Colonic mucosa (tissue), 4 donors: ENCODE measurements at places on chromosomes 12 and 14. TPM values are rescaled to one million over a fixed set of nuclear protein-coding genes. Genes with fewer than 3 reads are reported as not detected.

The TRHDE gene
- 0.57 TPM for total RNA-seq

The NTS gene
- total RNA-seq, result 0.32 TPM

The FRS2 gene
- 22.4 TPM for total RNA-seq

The CD163 gene
- 14.4 TPM for total RNA-seq

The AJUBA gene
- total RNA-seq, result 4.1 TPM

The GRIP1 gene
- 3.7 TPM for total RNA-seq

GRCh38 chr12:25957793-25958427 is 572 bp upstream of the RASSF8 start:
- no peak for DNase-seq

DNA sequence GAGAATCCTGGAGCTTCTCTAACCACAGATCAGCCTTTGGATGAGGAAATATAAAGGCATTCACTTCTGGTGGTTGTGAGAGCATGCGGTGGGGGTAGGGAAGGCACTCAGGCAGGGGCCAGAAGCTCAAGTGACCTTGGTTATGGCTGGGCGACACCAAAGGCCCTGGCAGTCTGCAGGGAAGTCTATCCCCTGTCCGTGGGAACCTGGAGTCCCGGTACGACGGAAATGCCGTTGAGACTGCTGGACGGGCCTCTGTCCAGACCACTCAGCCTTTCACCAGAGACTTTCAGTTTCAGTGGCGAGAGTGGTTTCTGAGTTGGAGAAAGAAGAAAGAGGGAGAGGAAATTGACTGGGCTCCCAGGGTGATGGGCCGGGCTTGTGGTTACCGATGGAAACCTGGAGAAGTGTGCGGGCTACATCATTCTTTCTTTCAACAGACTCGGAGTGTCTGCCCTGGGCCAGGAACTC is 20.9 kb downstream of the ISCA2 start:
- DNase-seq, result no peak

- peak; percentile 22 for DNase-seq
Measured at GRCh38 chr14:54568821-54569595, 2.1 kb downstream of the SAMD4A start.

DNA sequence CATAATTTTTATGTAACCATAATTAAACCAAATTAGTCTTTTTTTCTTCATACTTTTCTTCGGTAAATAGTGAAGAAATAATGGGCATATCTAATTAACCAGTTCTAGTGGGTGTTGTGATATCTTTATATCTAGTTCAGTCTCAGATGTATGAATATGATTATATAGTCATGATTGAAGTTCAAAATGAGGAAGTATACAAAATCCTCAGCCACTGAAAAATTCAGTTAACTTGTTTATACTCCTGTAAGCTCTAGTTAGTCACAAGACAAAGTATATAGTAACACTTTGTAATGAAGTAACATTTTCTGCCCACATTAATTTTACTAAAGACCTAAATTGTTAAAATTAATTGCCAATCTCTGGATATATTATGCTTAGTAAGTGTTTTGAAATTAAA is 46.5 kb downstream of the CAND1 start:
- no peak for DNase-seq

GRCh38 chr12:62934239-62934798 is 631 bp downstream of the PPM1H start:
- DNase-seq, result peak; percentile 44
